ENCODE measurements at places on chromosomes 7 and 10.

GRCh38 chr10:99365311-99365710 is 36.2 kb downstream of the CNNM1 start:
- no peak for DNase-seq

DNA sequence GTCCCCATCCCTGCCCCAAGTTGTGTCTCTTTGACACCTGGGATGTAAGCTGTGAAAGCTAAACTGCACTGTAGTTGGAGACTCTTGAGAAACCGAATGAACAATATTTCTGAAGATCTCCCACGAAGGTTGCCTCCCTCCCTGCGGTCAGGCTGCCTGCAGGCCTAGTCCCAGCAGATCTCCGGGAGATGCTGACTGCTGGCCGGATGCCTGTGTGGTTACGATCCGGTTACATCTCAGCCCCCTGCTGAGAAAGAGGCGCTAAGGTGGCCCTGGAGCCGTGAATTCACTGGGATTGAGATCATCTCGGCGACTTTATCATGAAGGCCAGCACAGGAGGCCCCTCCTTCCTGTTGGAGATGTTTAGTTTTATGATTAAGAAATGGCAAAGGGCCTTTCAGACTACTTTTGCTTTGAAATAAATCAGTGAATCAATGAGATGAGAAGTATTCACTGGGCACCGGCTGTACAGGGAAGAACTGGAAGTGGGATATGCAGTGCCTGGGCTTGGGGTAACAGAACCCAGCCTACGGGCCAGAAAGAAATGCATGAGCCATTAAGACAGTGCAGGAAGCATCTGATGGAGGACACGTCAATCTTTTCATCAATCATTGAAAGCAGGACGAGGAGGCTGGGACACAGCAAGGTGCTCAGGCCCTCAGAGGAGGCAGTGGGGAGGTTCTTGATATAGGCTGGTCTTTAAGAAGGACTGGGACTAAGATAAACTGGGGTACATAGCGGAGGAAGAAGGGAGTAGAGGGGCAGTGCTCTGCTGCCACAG is 177.6 kb downstream of the PRKAG2 start:
- no peak for DNase-seq

- no peak for DNase-seq
Measured at GRCh38 chr10:10647331-10647730, 370.3 kb upstream of the CELF2 start.

- no peak for DNase-seq
Measured at GRCh38 chr7:133534816-133535215, 281.9 kb downstream of the EXOC4 start.
